ENCODE measurements at places on chromosomes 4 and X. TPM values are rescaled to one million over a fixed set of nuclear protein-coding genes. Genes with fewer than 3 reads are reported as not detected.

DNA sequence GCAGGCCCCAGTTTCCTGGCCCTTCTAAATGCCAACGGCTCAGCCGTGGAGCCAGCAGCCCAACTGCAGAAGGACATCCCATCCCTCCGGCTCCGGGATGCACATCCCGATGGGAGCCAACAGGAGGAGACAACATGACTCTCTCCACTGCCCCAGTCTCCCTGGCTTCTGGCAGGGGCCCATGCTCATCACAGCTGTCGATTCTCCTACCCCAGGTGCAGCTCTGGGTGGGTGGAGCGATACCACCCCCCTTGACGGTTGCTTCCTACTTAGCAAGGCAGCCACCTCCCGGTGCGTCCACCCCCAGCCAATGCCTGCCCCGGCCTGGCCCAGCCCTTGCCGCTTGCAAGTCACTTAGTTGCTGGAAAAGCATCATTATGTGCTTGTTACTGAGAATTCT lies 19.5 kb downstream of the ZNF275 start:
- H3K36me3 ChIP-seq: no peaks in the 10 kb centered on the region
- H3K4me1 ChIP-seq: no peaks in the 10 kb centered on the region
- H3K27me3 ChIP-seq: no peaks in the 10 kb centered on the region
- H3K4me3 ChIP-seq: no peak overlapping the region
- DNase-seq: no peak

- peak; percentile 4 for DNase-seq
- H3K36me3 ChIP-seq: no peaks in the 10 kb centered on the region
- no peak overlapping the region for H3K27ac ChIP-seq
- no peaks in the 10 kb centered on the region for H3K4me1 ChIP-seq
- H3K27me3 ChIP-seq: no peaks in the 10 kb centered on the region
- no peak overlapping the region for H3K4me3 ChIP-seq
Observed at GRCh38 chr4:109406337-109406931, 27.2 kb upstream of the SEC24B start.

- H3K27me3 ChIP-seq: no peaks in the 10 kb centered on the region
- H3K4me3 ChIP-seq: peak overlapping the region; percentile 38
- peak; percentile 82 for DNase-seq
- no peaks in the 10 kb centered on the region for H3K36me3 ChIP-seq
- peaks cover 7% of the 10 kb centered on the region for H3K4me1 ChIP-seq
- no peak overlapping the region for H3K27ac ChIP-seq
Observed at GRCh38 chrX:3026074-3026815, 15.0 kb upstream of the ARSF start.

DNA sequence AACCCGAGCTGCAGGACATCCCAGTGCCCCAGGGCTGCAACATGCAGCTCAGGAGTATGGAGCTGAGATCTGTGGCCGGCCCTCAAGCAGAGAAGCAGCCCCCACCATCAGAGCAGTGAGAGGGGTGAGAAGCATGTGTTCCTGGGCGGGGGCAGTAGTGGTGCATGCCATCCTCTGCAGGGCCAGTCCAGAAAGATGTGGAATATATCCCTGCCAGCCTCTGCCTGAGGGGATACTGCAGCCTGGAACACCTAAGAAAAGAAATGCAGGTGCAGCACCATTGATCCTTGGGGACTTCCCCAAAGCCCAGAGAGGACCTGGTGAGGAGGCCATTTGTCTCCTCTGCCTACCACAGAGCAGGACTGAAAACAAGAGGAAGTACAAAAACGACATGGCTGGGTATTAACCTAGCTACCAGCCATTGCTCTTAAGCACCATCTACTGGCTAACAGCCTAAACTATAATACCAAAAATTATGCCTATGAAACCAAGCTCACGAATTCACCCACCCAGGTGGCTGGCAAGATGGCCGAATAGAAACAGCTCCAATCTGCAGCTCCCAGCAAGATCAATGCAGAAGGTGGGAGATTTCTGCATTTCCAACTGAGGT lies 158.8 kb downstream of the ADGRA3 start:
- no peak overlapping the region for H3K4me3 ChIP-seq
- H3K27me3 ChIP-seq: no peaks in the 10 kb centered on the region
- no peak overlapping the region for H3K27ac ChIP-seq
- no peak for DNase-seq
- no peaks in the 10 kb centered on the region for H3K4me1 ChIP-seq
- H3K36me3 ChIP-seq: no peaks in the 10 kb centered on the region

WDR17 gene
- 2.2 TPM for total RNA-seq

GRCh38 chr4:73451404-73451803 lies 15.4 kb downstream of the AFP start:
- no peaks in the 10 kb centered on the region for H3K36me3 ChIP-seq
- no peak overlapping the region for H3K4me3 ChIP-seq
